ENCODE measurements at places on chromosomes 11 and 22.

- DNase-seq, result no peak
Observed at GRCh38 chr11:109958131-109958820, 134.9 kb upstream of the ZC3H12C start.

GRCh38 chr11:18408558-18409291 is 3.4 kb upstream of the LDHC start:
- no peak for DNase-seq

- DNase-seq, result no peak
Observed at GRCh38 chr22:23305321-23305910, 125.1 kb downstream of the BCR start.

DNA sequence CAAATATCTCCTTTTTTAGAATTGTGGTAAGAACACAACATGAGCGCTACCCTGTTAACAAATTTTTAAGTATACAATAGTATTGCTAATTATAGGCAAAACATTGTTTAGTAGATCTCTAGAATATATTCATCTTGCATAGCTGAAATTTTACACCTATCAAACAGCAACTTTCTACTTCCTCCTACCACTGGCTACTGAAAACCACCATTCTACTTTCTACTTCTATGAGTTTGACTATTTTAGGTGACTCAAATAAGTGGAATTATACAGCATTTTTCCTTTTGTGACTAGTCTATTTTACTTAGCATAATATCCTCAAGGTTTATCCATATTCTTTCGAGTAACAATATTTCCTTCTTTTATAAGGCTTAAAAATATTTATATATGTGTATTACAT is 128.4 kb downstream of the FAM76B start:
- DNase-seq, result no peak

DNA sequence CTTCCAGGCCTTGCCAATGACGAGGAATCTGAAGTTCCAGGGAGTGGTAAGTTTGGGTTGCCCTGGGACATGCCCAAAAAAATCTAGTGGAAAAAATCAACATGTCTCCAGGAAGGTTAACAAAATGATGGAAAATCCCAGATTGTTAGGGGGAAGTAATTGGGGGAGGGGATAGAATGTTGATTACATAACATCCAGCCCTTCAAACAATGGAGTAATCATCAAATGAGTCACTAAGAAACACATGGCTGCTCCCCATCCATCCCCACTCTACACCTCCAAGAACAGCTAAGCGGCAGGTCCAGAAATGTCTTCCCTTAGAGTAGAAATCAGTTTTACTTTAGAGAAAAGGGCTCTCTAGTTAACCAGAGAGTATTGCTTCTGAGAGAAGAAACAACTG is 94.9 kb downstream of the ETS1 start:
- no peak for DNase-seq

- no peak for DNase-seq
Observed at GRCh38 chr22:31144223-31144622, 3.9 kb upstream of the PLA2G3 start.

GRCh38 chr11:128497061-128497775 is 90.1 kb downstream of the ETS1 start:
- no peak for DNase-seq

GRCh38 chr11:102457865-102458264 is 5.3 kb upstream of the TMEM123 start:
- DNase-seq, result no peak

DNA sequence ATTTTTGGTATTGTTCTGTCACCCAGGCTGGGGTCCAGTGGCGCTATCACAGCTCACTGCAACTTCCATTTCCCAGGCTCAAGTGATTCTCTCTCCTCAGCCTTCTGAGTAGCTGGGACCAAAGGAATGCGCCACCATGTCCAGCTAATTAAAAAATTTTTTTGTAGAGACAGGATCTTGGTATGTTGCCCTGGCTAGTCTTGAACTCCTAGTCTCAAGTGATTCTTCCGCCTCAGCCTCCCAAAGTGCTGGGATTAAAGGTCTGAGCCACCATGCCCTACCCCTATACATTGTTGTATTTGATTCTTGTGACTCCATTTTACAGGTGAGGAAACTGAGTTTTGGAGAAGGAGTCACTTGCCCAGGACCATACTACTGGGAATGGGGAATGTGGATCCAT is 11.9 kb downstream of the KIAA1671 start:
- DNase-seq, result no peak

- DNase-seq, result no peak
Observed at GRCh38 chr11:69201066-69201365, 45.3 kb downstream of the SMIM38 start.

- DNase-seq, result no peak
Observed at GRCh38 chr11:111736181-111736590, 30.0 kb downstream of the PPP2R1B start.

DNA sequence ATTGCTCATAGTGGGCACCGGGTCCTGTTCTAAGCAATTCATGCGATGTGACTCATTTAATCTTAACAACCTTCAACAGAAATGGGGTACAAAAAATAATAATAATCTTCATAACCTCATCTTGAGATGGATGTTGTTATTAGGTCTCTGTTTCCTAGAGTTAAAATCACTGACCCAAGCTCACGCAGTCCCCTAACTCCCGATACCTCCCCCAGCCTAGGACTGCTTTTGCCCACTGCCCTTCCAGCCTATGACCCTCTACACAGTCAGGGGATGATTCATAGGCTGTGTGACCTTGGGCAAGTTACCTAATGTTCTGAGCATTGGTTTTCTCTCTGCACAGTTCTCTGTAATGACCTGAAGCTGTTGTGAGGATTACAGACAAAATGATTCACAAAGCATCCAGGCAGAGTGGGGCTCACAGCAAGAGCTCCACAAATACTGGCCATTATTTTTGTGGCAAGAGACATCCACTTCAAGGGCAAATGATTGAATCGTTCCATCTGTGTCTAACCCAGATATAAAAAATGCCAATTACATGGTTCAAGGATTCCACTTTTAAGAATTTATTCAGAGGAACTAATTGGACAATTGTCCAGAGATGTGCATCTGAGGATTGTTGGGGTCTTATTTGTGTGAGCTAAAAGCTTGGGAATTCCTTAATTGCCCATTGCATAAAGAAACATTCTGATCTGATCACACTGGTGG is 20.0 kb downstream of the MTFP1 start:
- no peak for DNase-seq

DNA sequence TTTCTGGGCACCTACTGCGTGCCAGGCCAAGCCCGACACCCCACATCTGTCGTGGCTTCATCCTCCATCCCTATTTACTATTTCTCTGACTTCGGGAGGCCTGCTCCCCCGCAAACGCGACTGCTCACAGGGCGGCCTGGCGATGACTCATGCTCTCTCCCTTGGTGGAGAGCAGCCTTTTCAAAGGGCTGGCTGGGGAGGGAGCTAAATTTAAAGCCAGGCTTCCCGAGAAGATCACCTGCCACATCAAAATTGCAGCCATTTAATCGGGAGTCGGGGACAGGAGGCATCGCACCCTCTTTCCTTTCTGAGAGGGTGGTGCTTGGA is 24.9 kb upstream of the SHISAL1 start:
- DNase-seq, result no peak

DNA sequence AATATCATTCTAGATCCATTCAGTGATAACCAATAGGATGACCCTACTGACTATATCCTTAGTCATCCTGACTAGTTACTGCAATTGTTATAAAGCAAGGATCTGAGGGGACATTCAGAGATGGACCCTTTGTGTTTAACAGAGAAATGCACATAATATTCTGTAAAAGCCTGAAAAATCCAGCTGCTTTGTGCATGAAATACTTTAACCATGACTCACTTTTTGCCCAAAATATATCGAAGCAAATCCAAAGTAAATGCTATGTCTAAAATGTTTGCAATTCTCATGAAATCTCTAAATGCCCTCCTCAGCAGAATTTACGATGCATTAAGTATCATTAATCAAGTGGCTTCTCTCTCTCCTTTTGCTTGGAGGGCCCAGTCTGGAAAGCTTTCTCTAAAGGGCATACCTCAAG is 178.8 kb upstream of the MTMR2 start:
- DNase-seq, result no peak

GRCh38 chr11:16337421-16338213 is 18.7 kb downstream of the SOX6 start:
- no peak for DNase-seq

DNA sequence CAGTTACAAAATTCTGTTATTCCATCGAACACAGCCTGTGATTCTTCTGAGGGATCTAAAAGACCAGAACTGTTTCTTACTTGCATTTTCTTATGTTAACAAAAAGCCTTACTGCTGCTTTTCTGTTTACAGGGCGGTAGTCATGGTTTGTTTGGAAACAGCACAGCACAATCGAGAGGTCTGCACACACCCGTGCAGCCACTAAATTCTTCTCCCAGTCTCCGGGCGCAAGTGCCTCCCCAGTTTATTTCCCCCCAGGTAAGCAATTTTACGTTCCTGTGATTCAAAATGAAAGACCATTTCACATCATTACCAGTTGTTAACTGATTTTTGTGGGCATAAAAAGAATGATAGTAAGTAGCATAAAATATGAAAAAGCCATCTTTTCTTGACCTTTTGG is 60.8 kb upstream of the ADSL start:
- DNase-seq, result no peak

DNA sequence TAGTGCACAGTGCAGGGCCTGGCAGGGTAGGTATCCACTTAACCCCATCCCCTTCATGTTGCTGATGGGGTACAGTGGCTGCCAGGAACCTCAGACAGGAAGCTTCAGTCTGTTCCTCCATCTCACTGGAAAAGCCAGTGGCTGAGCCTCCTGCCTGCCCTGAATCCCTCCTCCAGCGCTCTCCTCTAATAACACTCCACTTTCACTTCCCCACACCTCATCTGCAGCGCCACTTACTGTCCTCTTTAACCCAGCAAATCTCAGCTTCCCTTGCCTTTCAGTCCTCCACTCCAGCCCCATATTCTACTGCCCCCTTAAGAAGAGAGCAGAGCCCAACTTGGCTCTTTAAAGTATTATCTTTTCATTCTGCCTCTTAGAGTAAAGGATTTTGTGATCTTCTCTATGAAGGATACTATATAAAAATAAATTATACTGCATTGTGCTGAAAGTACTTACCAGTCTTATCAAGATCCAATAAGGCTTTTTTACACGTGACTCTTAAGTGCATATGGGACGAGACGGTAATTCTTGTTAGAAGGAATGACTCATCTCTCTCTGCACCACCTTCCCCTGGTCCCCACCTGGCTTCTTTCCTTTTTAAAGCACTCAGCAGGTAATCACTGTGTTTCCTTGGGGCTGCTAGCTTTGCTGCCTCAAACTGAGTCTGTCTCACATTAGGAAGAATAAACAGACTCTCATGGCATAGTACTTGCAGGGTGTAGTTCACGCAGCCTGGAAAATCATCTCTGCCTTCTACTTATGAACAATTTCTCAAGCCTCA is 238.0 kb upstream of the NARS2 start:
- no peak for DNase-seq

DNA sequence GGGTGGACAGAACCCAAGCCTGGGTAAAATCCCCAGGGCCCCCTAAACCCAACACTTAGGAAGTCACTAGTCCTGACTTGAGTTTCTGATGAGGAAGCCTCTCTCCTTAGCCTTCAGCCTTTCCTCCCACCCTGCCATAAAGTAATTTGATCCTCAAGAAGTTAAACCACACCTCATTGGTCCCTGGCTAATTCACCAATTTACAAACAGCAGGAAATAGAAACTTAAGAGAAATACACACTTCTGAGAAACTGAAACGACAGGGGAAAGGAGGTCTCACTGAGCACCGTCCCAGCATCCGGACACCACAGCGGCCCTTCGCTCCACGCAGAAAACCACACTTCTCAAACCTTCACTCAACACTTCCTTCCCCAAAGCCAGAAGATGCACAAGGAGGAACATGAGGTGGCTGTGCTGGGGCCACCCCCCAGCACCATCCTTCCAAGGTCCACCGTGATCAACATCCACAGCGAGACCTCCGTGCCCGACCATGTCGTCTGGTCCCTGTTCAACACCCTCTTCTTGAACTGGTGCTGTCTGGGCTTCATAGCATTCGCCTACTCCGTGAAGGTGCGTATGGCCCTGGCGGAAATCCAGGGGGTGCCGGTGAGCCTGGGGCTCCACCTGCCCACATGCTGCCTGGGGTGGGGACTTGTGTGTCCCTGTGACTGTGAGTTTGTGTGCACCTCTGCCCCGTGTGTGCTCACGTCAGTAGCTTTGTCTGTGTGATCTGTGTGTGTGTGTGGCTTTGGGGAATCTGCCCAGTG is at the start of gene IFITM1:
IFITM1 (plus strand) TSS at position 254 of the 767 bp plus-strand sequence; CDS start at position 385, 131 bp downstream.
- peak; percentile 53 for DNase-seq

DNA sequence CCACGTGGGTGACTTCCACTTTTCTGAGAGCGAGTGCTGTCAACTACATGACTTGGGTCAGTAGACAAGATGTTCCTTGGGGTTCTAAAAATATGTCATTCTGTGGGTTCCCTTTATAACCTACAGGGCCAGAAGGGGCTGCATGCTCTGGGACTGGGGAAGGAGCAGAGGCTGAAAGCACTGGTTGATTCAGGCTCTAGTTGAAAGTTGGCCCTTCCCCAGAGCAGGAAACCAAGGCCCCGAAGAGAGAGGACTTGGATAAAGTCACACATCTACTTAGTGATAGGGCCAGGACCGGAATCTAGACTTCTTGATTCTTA is 9.9 kb downstream of the ADAMTS15 start:
- DNase-seq, result no peak

DNA sequence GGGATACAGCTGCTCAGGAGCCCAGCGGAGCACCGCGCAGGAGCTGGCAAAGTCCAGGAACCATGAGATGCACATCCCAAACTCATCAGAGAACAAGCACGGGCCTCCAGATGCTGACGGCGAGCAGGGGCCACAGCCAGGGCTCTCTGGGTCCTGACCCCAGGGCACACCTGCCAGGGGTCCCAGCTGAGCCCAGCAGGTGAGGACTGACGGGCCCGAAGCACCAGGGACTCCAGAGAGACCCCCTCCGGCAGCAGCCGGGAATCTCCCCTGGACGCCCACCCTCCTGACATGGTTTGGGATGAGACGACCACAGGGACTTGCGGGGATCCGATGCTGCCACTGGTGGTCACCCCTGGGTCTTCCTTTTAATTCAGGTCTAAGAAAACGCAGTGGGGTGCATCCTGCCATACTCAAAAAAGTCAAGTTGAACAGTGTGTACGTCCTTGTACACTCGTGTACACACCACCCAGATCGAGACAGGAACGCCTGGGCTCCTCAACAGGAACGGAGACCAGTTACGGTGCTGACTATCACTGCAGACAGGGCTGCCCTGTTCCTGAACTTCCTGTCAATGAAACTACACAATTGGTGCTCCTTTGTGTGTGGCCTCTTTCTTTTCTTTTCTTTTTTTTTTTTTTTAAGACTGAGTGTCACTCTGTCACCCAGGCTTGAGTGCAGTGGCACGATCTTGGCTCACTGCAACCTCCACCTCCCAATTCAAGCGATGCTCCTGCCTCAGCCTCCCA is 21.9 kb downstream of the TTLL8 start:
- DNase-seq, result no peak

DNA sequence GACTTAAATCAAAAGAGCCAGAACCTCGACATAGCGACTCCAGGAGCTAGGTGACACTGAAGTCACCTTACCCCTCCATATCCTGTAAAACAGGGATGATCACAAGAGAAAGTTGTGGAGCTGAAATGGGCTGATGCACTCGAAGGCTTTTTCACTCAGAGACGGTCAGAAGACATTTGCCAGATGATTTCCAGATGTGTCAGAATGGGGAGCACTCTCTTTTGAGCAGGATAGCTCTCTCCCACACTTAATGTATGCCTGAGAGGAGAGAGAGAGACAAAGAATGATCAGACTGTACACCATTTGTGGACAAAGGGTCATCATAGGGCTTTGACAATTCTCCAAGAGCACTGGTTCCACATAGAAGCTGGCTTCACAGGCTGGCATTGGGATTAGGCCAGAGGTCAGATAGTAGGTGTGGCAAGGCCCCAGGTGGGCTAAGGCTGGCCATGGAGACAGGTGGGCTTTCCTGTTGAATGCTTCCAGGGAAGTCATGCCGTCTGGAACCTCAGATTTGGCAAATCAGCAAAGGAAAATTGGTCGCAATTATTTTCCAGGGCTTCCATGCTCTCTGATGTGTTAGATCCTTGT is 42.3 kb upstream of the ETS1 start:
- no peak for DNase-seq

Data from tibial nerve (tissue), 4 donors.